Activated naive CD4-positive, alpha-beta T cell (primary cell): ENCODE measurements at places on chromosomes 5 and 9.

- no peak for DNase-seq
These were observed 69.6 kb downstream of the ANKRD33B start for GRCh38 chr5:10633271-10634049.

GRCh38 chr9:132793606-132794580, 84.2 kb downstream of the AK8 start:
- no peak for DNase-seq

DNA sequence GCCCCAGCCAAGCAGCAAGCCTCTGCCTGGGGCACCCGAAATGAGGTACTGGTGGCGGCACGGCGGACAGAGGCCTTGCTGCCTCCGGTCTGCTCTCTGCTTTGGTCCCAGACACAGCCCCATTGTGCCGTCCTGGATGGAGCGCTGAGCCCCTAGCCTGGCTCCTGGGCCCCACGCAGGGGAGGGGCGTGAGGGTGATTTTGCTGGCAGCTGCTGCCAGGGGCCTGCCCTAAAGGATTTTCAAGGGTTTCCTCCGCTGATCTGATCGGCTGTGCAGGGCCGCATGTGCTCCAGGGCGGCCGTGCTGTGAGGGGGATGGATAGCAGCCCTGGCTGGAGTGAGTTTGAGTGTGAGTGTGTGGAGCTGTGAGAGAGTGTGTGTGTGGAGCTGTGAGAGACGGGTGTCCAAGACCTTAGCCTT, 1.3 kb downstream of the GPSM1 start:
- DNase-seq, result no peak

DNA sequence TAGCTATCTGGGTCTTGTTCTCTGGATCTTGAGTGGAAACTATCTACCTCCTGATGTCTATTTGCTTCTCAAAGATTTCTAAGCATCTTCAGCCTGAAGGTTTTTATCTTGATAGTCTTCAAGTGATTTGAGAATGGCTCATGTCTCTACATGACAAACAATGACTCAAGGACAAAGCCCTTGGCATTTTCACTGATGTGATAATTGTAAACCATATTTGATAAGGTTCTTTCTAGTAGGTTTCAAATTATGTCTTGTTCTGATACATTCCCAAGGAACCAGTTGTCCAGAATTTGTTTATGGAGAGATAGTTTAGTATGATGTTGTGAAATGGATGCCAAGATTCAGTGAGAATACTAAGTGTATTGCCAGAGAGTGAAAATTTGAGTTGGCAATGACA, 1079.3 kb upstream of the CDH9 start:
- DNase-seq, result no peak

DNA sequence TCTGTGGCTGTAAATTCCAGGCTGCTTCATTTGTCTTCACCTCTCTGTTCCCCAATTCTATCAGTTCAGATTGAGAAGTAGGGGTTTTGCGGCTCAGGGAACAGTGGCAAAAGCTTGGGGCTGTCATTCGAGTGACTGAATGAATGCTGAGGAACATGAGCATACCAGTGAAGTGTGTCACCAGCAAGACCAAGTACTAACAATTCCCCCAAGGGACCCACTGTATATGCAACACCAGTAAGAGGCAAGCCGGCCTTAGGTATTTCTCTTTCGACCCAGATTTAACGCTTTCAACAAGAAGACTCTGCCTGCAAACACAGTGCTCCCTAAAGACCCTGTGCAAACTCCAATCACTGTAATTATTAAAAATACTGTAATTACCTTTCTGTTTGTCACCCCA, 25.8 kb downstream of the KLHL3 start:
- DNase-seq, result no peak

- no peak for DNase-seq
These were observed 29.8 kb upstream of the ALDOB start for GRCh38 chr9:101465326-101465915.

DNA sequence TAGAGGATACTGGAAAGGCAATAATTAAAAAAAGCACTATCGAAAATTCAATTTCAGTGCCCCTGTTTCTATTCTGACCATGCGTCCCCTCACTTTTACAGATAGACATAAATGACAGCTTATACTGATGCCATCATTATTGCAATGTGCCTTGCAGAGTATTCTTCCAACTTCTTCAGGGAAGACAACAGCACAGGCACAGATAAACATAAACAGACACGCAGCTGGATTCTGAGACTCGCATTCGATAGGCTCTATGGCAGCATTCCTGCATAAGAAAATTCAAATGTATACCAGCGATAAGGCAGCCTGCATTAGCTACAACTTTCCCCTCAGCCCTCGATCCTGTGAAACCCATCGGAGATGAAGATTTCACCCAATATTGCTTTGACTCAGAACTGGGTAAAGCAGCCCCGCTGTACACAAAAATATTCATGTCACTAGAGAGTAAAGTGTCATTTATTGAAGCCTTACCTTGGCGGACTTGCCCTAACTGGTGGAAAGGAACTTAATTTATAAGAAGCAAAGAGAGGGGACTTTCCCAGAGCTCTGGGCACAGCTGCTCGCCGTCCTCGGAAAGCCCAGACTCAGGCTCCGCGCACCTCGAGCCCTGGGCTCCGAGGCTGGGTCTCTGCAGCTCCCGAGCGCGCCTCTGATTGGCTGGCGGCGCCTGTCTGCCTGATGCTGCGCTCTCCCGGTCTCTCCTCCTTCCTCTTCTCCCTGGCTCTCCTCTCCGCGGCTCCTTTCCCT, at the start of gene CDH18:
Gene CDH18, minus strand, starts transcription at position 589 of the 750 bp plus-strand sequence. CDS start 149,214 bp downstream, outside the sequence.
- DNase-seq, result no peak

DNA sequence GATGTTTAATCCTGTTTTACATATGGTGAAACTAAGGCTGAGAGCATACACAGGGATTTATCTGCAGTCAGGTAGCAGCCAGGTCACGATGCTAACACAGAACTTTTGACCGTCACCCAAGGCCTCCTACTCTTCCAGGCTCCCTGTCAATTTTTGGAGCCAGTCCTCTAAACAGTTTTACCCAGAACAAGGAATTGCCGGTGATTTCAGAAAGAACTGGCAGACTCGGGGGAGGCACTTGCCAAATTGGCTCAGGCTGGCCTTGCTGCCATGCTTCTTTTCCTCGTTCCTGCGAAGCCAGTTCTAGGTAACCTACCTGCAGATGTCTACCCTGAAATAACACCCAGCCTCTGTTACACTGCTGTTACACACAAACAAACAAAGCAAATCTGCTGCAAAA, 21.2 kb downstream of the GRIA1 start:
- no peak for DNase-seq

DNA sequence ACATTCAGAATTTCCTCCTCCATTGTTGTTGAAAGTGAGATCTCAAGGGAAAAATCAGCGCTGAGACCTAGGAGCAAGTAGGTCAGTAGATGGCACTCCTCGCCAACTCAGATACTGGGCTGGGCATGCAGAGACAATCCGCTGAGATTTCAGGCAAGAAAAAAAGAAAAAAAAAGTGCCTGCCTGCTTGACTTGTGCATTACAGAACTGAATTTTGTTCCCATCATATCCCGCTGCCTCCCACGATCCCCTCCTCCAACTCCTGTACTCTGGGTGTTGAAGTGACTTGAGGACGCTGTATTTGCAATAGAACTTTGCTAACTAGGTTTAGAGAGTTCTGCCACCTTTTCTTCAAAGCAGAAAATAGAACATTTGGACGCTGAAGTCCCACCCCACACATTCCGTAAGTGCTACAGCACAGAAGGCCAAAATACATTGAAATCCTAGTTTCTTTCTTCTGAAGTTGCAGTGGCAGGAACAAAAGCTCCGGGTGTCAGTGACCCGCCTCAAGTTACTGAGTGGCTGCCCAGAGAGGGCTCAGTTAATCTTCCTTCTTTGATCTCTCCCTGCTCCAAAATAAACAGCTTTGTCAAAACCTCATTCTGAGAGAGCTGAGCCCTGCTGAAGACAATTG, 265.8 kb downstream of the MLLT3 start:
- peak; percentile 27 for DNase-seq

DNA sequence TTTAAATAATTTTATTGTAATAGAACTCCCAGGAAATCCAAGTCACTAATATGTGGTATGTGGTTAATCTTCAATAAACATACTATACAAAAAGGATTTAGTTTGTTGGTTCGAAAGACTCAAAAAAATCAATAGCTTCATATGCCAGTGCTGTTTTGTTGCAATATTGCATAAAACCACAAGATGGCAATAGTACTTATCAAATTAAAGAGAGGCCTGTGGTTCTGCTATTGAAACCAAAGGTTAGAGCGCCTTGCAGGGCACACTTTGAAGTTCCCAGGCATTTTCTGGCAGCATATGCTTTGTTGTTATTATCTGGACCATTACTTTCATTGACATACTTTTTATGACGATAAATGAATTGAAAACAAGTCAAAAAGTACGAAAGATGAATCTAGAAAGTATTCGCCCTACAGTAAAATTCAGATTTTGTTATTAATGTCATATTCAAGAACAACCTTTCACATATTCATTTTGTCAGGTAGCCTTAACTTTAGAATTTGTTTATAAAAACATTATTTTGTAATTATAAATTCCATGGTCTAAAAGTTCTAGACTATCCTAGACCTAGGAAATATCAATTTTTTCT, 316.3 kb downstream of the MCTP1 start:
- DNase-seq, result no peak

- no peak for DNase-seq
These were observed 91.7 kb downstream of the CD180 start for GRCh38 chr5:67104859-67105258.

GRCh38 chr9:134243778-134244467, 79.6 kb upstream of the RNU6ATAC start:
- DNase-seq, result no peak

DNA sequence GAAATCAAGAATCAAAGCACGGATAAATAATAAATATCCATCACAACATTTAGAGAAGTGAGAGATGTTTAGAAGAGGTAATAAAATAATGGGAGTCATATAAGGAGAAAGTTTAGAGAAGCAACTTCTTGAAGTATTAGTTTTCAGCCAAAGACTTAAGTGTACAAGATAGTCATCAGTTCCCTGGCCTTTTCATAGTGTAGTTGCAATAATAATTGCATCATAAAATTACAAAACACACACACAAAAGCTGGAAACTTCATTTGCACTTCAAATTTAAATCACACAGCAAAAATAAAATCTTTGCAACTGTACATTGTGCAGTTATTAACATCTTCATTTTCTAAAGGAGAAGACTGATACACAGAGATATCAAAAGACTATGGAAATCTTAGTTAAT, 319.1 kb upstream of the RGMB start:
- no peak for DNase-seq

GRCh38 chr9:76101947-76102346, 211.5 kb downstream of the PCSK5 start:
- no peak for DNase-seq

- peak; percentile 24 for DNase-seq
These were observed 650 bp downstream of the MYORG start for GRCh38 chr9:34375901-34376595.

DNA sequence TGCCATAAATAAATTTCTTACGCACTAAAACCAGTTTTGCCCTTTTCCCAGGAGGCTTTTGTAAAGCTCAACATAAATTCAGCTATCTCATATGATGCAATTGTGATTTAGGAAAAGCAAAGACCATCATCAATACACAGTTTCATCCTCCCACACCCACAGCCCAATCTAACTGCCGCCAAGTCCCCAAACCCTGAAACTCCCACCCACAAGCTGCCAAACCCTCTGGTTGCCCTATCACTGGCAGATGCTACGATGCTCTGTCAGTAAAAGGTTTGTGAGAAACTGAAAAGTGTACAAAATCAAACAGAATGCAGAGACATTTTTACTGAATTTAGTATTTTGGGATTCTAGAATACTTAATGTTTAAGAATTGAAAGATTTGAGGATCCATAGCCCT, 42.8 kb upstream of the NR4A3 start:
- DNase-seq, result no peak

GRCh38 chr9:82997476-82998140, 65.3 kb downstream of the RASEF start:
- DNase-seq, result no peak

- no peak for DNase-seq
These were observed 40.4 kb downstream of the EXD3 start for GRCh38 chr9:137382444-137383080.

DNA sequence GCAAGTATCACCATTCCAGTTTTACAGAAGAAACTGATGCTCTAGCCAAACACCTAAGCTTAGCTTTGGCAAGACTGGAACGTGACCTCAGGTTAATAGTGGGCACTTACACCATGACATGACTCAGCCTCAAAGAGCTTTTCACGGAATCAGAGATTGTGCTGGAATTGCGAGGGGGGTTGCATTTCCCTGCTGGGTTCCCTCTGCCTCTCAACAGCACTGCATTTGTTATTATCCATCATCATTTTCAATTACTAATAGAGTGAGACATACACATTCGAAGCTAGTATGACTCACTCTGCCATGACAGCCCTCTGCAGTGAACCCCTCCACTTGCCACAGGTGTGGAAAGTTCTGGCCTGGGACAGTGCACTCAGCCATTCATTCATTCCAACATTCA, 8.0 kb downstream of the SPOCK1 start:
- no peak for DNase-seq

GRCh38 chr5:80904533-80905187, 55.5 kb upstream of the RASGRF2 start:
- DNase-seq, result no peak

DNA sequence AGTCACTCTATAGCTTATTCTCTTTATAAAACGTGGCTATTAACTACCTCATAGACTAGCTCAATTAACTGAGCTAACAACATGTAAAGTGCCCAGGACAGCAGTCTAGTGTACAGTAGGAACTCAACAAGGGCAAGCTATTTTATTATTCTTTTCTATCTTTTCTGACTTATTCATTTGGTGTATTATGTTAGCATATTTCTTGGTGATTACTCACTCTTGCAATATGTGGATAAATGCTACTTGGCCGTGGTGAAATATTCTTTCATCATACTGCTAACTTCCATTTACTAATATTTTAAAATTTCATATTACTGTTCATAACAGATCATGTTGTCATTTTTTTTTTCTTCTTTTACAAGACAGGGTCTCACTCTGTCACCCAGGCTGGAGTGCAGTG, 4.9 kb downstream of the SLC25A51 start:
- DNase-seq, result no peak

- DNase-seq, result no peak
These were observed 40.0 kb downstream of the LARP1 start for GRCh38 chr5:154795235-154795596.

DNA sequence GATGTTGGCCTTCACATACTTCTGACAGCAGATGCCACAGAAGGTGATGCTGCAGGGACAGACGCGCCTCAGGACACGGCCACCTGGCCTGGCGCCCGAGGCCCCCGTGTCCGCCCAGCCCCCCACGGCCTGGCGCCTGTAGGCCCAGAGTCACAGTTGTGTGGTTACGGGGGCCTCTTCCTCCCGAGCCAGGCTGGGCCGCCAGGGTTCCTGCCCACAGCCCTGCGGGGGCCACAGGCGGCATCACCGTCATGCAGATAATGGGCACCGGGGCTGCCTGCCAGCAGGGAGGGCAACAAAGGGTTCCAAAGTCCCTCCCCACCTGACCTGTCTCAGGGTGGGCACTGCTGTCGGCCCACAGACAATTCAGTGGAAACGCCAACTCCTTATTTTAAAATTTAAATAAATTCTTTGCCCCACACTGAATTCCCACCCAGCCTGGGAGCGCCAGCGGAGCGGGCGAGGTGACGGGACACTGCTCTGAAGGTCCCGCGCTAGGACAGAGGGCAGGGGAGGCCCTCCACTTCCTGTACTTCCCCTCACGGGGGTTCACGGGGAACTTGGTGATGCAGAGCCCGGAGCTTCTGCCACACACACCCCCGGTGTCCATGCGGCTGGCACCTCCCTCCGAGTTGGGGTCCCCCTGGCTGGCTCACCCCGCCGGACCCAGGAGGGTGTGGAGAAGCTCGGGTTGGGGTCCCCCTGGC, 40.6 kb downstream of the EXOC3 start:
- no peak for DNase-seq
